ENCODE measurements at places on chromosomes 6 and 20. TPM values are rescaled to one million over a fixed set of nuclear protein-coding genes. Genes with fewer than 3 reads are reported as not detected.

LRFN2 gene
- total RNA-seq: not detected

OSER1 gene
- 38.8 TPM for total RNA-seq

AK9 gene
- 5.6 TPM for total RNA-seq

VSTM2L gene
- total RNA-seq: 1.4 TPM

TMEM217 gene
- 2.6 TPM for total RNA-seq

HRH3 gene
- not detected for total RNA-seq

SNAP25 gene
- total RNA-seq: not detected

GGTLC1 gene
- not detected for total RNA-seq

HLA-DQB1 gene
- not detected for total RNA-seq
